ENCODE measurements at places on chromosomes 13 and 19.
A peak's percentile ranks its signal among the peaks of the same experiment; 100 is the strongest.

DNA sequence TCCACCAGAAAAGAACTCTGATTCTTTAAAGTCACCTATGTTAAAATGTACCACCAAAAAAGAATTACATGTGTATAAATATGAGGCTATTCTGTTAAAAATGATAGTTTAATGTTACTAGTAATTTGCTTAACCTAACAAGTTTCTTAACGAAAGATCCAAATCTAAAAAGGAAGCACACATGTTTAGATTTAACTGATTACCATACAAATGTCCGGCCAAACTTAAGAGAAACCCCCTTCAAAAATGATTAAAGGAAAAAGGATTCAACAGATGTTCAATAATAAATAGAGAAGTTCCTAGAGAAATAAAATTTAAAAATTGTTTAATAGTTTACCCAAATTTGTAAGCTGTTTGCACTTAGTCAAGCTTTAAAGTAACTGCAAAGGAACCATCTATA lies 5.0 kb upstream of the ZNF69 start:
- no peak for DNase-seq

GRCh38 chr13:107099661-107100060 lies 531.7 kb upstream of the ARGLU1 start:
- no peak for DNase-seq

GRCh38 chr19:58516964-58517833 lies 2.4 kb downstream of the ZBTB45 start:
- no peak for DNase-seq

GRCh38 chr19:615619-616018 lies 17.7 kb downstream of the POLRMT start:
- DNase-seq, result no peak

DNA sequence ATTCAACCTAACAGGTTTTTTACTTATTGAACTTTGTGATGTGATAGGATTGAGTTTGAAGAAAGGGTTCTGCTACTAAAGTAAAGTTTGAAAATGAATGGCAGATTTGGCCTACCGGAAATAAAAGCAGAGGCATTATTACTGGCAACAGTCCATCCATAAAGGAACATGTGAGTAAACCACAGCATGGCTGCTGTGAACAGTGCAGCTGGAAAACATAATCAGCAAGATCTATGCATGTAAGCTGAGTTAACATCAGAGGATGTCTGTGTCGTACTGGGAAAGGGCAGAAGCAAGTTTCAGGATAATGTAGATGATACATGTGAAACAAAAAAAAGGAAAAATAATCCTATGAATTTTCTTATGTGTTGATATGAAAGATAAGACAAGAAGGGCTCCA lies 87.6 kb downstream of the CYSLTR2 start:
- no peak for DNase-seq

DNA sequence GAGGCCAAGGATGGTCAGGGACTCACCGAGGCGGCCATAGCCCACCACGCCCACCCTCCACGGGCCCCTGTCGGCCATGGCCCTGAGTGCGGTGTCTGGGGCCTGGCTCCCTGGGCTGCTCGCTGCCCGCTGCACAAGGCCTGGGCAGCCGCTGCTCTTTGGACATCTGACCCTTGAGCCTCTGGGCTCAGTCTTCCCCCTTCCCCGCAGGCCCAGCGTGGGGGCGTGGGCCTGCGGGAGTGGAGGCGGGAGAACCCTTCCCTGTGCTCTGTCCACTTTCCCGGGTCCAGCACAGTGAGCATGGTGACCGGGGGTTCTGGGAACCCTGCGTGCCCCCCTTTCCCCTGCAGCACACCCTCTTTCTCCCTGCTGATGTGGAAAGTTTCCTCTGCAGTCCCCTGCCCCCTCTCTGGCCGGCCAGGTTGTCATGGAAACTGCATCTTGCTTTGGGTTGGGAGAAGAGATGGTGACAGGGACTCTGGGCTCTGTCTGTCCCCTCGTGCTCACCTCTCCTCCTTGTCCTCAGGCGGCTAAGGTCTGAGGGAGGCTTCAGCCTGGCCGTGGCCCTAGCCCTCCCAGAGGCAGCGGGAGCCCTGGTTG lies at the start of gene ASPDH:
Gene ASPDH (minus strand): TSS at position 168 of the 600 bp plus-strand sequence. CDS start 90 bp downstream, at position 78.
- no peak for DNase-seq

- DNase-seq, result no peak
Observed at GRCh38 chr13:95083066-95083465, 218.2 kb downstream of the ABCC4 start.

DNA sequence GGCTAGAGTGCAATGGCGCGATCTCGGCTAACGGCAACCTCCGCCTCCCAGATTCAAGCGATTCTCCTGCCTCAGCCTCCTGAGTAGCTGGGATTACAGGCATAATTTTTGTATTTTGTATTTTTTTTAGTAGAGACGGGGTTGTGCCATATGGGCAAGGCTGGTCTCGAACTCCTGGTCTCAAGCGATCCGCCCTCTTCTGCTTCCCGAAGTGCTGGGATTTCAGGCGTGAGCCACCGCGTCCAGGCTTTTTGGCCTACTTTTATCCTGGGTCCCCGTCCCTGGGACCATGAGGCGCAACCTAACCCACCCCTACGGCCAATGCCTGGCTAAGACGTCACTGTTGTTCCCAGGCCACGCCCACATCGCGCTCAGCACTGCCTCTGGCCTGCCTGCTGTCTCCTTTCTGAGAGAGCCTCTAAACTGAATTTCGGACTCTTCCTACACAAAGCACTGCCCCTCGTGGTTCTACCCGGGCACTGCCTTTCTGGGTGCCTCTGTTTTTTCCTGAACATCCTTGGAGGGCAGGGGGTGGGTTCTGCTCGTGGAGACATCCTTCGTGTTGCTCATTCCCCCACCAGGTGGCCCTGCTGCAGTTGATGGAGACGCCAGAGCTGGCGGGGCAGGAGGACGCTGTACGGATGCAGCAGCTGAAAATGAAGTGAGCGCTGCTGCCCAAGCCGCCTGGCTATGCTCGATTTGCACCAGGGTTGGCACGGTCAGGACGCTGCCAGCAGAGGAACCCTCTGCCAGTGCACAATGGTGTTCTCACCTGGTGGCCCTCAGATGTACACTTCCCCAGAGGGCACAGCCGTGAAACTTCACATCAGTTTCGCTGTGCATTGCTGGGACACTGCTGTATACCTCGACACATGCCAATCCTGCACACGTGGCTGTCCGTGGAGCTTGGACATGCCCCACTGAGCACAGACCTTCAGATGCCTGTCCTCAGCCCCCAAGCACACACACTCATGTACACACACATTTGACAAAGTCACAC lies 2.0 kb downstream of the REX1BD start:
- DNase-seq, result peak; percentile 38

DNA sequence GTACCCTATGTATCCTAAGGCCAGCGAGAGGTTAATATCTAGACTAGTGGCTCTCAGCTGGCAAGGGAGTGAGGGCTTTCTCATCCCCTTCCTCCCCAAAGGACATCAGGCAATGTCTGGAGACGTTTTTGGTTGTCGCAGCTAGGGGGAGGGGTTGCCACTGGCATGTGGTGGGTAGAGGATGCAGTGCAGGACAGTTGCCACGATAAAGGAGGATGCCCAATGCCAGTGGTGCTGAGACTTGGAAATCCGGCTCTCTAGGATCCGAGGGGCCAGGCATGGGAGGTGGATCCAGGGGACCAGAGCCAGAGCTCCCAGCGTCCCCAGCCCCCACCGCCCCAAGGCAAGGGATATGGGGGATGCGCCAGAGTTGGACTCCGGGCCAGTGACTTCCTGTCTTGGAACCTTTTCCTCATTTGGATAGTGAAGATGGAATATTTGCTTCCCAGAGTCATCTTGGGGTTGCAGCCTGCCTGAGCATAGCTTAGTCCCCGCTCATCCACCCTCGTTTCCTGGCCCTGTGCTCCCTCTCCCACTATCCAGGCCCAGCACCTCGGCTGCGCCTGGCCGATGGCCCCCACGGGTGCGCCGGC lies 4.9 kb downstream of the SSC5D start:
- DNase-seq, result no peak

DNA sequence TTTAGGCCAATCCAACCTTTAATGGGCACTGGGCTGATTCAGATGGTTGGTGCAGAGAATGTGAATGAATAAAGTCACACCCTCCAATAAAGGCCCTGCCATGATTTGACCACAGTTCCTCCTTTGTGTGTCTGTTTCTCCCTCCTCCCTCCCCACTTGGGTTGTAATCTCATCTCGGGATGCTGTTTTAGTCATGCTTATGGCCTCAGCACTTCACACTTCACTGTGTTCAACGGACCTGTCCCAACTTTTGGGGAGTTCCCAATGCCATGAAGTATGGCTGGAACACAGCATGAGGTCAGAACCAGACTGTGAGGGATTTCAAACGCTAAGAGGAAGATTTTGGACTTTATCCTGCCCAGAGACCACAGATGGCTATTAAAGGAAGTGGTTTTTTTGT lies 5.6 kb upstream of the RAB8A start:
- no peak for DNase-seq

GRCh38 chr13:35016362-35017112 lies 74.5 kb downstream of the NBEA start:
- no peak for DNase-seq

DNA sequence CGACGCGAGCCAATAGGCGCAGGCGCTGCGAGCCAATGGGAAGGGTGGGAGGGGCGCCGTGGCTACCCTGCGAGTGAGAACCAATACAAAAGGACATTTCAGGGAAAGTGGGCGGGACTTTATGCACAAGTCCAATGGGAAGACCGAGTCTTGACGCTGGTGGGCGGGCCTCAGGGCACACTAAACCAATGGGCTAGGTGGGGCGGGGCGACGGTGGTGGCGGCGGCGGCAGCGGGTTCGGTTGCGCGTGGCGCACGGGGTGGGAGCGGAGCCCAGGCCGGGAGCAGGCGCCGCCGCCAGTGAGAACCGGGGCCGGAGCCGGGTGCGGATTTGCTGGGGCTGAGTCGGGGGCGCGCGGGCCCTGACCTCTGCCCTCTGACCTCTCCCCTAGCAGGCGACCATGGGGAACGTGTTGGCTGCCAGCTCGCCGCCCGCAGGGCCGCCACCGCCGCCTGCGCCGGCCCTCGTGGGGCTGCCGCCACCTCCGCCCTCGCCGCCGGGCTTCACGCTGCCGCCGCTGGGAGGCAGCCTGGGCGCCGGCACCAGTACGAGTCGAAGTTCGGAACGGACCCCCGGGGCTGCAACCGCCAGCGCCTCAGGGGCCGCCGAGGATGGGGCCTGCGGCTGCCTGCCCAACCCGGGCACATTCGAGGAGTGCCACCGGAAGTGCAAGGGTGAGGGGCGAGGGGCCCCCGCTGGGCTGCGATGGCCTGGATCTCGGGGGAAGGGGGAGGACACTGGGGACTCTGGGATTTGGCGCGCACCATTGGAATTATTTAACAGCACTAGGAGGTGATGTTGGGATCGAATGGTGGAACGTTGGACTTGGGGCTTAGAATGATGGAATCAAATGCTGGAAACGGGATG lies at the start of gene TOMM40:
Gene TOMM40 (plus strand): TSS at position 239 of the 867 bp plus-strand sequence. CDS start 162 bp downstream, at position 401.
- DNase-seq, result no peak

DNA sequence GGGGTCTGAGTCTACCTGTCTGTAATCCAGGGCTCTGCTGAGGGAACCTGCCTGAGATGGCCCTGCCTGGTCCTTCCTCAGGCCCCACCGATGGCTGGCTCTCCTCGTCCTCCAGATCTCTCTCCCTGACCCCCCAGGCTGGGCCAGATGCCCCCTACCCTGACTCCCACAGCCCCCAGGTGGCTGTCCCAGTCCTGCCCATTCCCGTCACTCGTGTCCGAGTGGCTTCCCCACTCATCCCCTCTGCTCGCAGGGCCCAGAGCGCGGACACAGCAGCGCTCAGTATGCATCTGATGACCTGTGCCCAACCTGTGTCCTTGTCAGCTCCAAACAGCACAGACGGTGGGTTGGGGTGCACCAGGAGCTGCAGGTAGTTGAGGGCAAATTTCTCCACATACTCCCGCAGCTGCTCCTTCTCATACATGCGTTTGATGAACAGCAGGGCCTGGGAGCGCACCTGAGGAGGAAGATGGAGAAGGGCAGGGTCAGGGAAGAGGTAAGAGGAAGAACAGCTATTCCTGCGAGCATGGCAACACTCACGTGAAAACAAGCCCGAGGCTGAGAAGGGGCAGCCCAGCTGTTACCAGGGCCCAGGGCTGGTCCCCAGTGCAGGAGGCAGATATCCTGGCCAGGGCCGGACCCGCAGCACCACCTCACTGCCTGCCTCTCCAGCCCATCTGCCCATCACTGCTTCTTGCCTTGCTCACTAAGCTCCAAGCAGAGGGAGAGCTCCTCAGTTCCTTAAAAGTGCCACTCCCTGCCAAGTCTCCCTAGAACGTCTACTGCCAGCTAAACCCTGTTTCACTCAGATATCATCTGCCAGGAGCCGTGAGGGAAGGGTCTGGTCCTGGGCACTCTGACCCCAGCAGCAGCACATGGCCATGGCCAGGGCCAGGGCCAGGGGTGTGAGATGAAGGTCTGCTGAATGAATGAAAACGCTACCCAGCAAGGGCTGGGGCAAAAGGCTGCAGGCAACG lies 11.1 kb upstream of the RSPH6A start:
- no peak for DNase-seq

- DNase-seq, result no peak
Observed at GRCh38 chr13:31462766-31463165, 263.0 kb downstream of the B3GLCT start.

DNA sequence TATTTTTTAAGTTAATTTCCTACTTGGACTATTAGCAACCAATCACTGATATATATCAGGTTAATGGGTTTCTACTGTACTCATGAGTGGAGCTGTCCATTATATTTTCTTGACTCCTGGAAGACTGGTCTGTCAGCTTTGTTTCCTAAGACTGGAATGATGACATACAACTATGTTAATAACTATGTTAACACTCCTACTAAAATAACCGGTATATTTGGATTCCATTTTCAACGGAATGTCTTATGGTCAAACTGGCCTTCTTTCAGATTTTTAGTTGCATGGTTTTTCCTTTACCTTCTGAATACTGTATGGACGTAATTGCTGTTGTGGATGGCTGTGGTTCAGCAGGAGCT lies 45.8 kb upstream of the GPI start:
- no peak for DNase-seq

GRCh38 chr13:36432106-36432544 lies at the start of gene CCNA1:
TSS of gene CCNA1 (plus strand) at chr13:36432495. CDS start at chr13:36433057, 562 bp downstream.
- no peak for DNase-seq

DNA sequence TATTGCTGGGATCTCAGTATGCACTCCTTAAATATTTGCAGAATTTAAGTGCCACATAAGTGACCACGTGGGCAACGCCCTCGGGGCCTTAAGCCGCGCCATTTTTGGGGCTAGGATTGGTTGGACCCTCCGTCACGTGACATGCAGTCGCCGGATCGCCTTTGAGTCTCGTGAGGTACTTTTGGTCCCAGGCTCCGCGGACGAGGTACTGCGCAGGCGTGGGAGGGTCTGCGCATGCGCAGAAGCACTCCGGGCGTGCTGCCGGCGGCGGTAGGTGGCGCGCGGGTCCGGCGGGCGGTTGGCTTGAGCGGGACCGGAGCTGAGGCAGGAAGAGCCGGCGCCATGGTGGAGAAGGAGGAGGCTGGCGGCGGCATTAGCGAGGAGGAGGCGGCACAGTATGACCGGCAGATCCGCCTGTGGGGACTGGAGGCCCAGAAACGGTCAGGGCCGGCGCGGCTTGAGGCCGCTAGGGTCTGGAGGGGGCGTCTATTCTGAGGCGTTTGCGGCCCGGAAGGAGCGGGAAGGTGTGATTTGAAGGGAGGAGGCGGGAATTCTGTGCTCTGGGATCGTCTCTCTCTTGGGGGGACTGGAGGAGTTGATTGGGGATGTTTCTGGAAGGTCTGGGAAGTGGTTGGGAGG lies at the start of gene SAE1:
Gene SAE1 (plus strand): TSS at position 247 of the 639 bp plus-strand sequence. CDS start 96 bp downstream, at position 343.
- DNase-seq, result peak; percentile 98
